Chondrocyte (in vitro differentiated cells): ENCODE measurements at places on chromosomes 1 and 21. TPM values are rescaled to one million over a fixed set of nuclear protein-coding genes. Genes with fewer than 3 reads are reported as not detected.

The MROH7 gene
- 0.15 TPM in 1 of 3 replicates, not detected in the others for total RNA-seq

The SERTAD4 gene
- total RNA-seq = 39.1 to 71.7 TPM (median 43.5 TPM) in 3 replicates

The UBXN10 gene
- total RNA-seq = not detected in 3 replicates

The RGSL1 gene
- not detected in 3 replicates for total RNA-seq

The FBLIM1 gene
- 191 to 492 TPM (median 490 TPM) in 3 replicates for total RNA-seq

The KRTAP20-2 gene
- total RNA-seq = not detected in 3 replicates

The KRTAP26-1 gene
- not detected in 3 replicates for total RNA-seq

The OR2G6 gene
- not detected in 3 replicates for total RNA-seq

The PRAMEF27 gene
- not detected in 3 replicates for total RNA-seq

The FAM163A gene
- not detected in 3 replicates for total RNA-seq

The GUCA2A gene
- not detected in 3 replicates for total RNA-seq

The SH2D5 gene
- total RNA-seq = 0.15 to 1.1 TPM (median 0.75 TPM) in 3 replicates

The PFKL gene
- 112 to 129 TPM (median 129 TPM) in 3 replicates for total RNA-seq

The BNIPL gene
- total RNA-seq = 0.36 to 0.63 TPM (median 0.62 TPM) in 3 replicates

The FAM177B gene
- not detected in 3 replicates for total RNA-seq

The OR2L5 gene
- not detected in 3 replicates for total RNA-seq

The NPL gene
- total RNA-seq = 2.3 to 5.0 TPM (median 4.3 TPM) in 3 replicates

The PLA2G2F gene
- not detected in 3 replicates for total RNA-seq

The OR14A16 gene
- total RNA-seq = not detected in 3 replicates

The NBPF6 gene
- total RNA-seq = not detected in 3 replicates

The GCLM gene
- 12.0 to 13.6 TPM (median 13.2 TPM) in 3 replicates for total RNA-seq

The ZSWIM5 gene
- total RNA-seq = 0.51 to 1.1 TPM (median 1.0 TPM) in 3 replicates

The GJC2 gene
- 1.5 to 2.0 TPM (median 1.8 TPM) in 3 replicates for total RNA-seq

The B4GALT3 gene
- total RNA-seq = 22.4 to 23.7 TPM (median 23.0 TPM) in 3 replicates

The OR6N1 gene
- not detected in 3 replicates for total RNA-seq

The KCNJ9 gene
- not detected in 3 replicates for total RNA-seq

The ANXA9 gene
- 0.54 TPM in 1 of 3 replicates, not detected in the others for total RNA-seq

The F13B gene
- not detected in 3 replicates for total RNA-seq

The ITPKB gene
- 13.3 to 13.7 TPM (median 13.4 TPM) in 3 replicates for total RNA-seq

The F5 gene
- total RNA-seq = not detected in 3 replicates

The KCNK1 gene
- total RNA-seq = 0.24 to 0.37 TPM (median 0.31 TPM) in 3 replicates

The CYP4B1 gene
- not detected in 3 replicates for total RNA-seq

The SLC22A15 gene
- total RNA-seq = 6.7 to 9.8 TPM (median 8.3 TPM) in 3 replicates

The FCRL6 gene
- not detected in 3 replicates for total RNA-seq

The MORN1 gene
- total RNA-seq = 6.7 to 10.0 TPM (median 8.1 TPM) in 3 replicates

The POLR3GL gene
- 13.3 to 20.7 TPM (median 13.9 TPM) in 3 replicates for total RNA-seq

The TNFAIP8L2 gene
- not detected in 3 replicates for total RNA-seq
